Activated CD4-positive, alpha-beta T cell treated with anti-CD3 and anti-CD28 coated beads, Interleukin-2, amount 10 ng/mL, durations not matched to agents 7 days and 5 days (primary cell): ENCODE measurements at places on chromosomes 5 and 9.

- H3K4me1 ChIP-seq, result peaks cover 6% of the 10 kb centered on the region
- no peak overlapping the region for H3K27ac ChIP-seq
- no peak for DNase-seq
- peaks cover 80% of the 10 kb centered on the region for H3K36me3 ChIP-seq
These were observed 39.1 kb downstream of the G3BP1 start for GRCh38 chr5:151810897-151811296.

DNA sequence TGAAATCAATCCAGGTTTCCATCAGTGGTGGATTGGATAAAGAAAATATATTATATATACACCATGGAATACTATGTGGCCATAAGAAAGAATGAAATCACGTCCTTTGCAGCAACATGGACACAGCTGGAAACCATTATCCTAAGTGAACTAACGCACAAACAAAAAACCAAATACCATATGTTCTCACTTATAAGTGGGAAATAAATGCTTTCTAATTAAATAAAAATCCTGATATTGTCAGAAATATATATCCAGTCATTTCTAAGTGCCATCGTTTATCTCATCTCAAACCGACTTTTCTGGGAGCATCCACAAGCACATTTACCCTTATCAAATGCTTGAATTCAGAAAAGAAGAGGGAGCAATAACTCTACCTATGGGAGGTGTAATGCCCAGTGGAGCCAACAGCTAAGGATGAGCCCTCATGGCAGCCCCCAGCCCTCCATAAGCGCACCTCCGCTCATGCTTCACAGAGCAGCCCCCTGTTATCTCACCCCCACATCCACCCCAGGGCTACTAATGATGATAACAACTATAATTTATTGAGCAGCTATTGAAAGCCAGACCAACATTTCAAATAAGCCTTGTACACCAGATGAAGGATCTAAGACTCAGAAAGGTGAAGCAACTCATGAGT lies 101.7 kb upstream of the SPOCK1 start:
- H3K27ac ChIP-seq, result no peak overlapping the region
- DNase-seq, result no peak
- H3K36me3 ChIP-seq, result no peaks in the 10 kb centered on the region
- H3K27me3 ChIP-seq, result peaks cover 51% of the 10 kb centered on the region
- H3K4me3 ChIP-seq, result no peak overlapping the region
- H3K4me1 ChIP-seq, result no peaks in the 10 kb centered on the region

DNA sequence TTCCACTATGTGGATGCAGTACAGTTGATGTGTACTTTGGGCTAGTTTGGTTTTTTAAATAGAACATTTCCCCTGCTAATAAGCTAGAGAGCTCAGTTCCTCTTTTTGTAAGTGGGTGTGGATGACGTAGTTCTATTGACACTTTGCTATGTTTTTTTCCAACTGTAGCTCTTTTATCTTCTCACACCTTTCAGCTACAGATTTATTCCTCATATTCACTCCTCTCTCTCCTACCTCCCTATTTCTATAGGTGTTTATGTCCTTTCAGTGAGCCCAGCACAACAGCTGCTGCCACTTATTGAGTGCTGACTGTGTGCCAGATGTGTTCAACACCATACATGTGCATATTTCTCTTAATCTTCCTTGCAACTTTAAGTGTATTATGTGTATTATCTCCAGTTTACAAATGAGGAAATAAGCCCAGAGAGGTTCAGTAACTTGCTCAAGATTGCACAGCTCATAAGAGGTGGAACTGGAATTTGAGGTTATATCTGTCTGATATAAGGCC lies 215.7 kb downstream of the SEMA6A start:
- H3K4me3 ChIP-seq, result no peak overlapping the region
- no peak for DNase-seq
- H3K27ac ChIP-seq, result no peak overlapping the region
- no peaks in the 10 kb centered on the region for H3K4me1 ChIP-seq

- H3K4me1 ChIP-seq, result peaks cover 16% of the 10 kb centered on the region
- H3K27ac ChIP-seq, result no peak overlapping the region
- no peaks in the 10 kb centered on the region for H3K36me3 ChIP-seq
- no peak overlapping the region for H3K4me3 ChIP-seq
These were observed 107.9 kb downstream of the SPRY4 start for GRCh38 chr5:142216931-142217330.

DNA sequence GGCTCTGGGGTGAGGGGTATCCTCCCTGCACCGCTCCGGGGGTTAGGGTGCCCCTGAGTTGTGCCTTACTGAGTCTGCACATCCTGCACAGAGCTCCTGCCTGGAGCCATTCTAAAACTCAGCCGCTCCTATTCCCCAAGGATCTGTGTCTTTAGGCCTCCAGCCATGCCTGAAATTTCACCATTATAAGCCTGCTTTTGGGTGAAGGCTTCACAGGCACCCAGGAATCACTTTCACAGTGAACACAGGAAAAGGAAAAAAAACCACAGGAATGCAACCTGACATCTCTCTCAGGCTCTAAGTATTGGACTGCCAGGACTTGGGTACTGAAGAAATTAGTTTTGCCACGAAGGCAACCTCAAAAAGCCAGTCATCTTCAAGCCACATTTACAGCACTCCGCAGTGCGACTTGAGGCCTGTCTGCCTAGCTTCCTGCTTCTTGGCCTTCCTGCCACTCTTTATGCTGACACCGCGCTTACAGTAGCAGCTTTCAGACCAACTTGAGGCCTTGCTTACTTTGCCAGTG lies 30.9 kb downstream of the GALNT10 start:
- H3K4me1 ChIP-seq, result peaks cover 57% of the 10 kb centered on the region
- no peak overlapping the region for H3K4me3 ChIP-seq
- DNase-seq, result peak; percentile 72
- H3K27me3 ChIP-seq, result no peaks in the 10 kb centered on the region
- H3K27ac ChIP-seq, result peak overlapping the region; percentile 93
